Dermis microvascular lymphatic vessel endothelial cell (primary cell): ENCODE measurements at places on chromosomes 2 and 18. TPM values are rescaled to one million over a fixed set of nuclear protein-coding genes. Genes with fewer than 3 reads are reported as not detected.

The RSAD2 gene
- 0.25 and 0.39 TPM in 2 replicates for total RNA-seq

The ARHGEF4 gene
- 0.26 and 0.63 TPM in 2 replicates for total RNA-seq

The CDH20 gene
- not detected in 2 replicates for total RNA-seq

The SERPINB11 gene
- total RNA-seq: not detected in 2 replicates

The TRIM43 gene
- total RNA-seq: not detected in 2 replicates

The PPP1R1C gene
- 0.13 and 0.89 TPM in 2 replicates for total RNA-seq

The TBC1D8 gene
- 62.4 and 120 TPM in 2 replicates for total RNA-seq

The SCG2 gene
- total RNA-seq: not detected in 2 replicates

The POMC gene
- total RNA-seq: 0.13 and 0.63 TPM in 2 replicates

The LRRTM4 gene
- not detected in 2 replicates for total RNA-seq

The CYP1B1 gene
- total RNA-seq: 0.13 and 1.0 TPM in 2 replicates

The LINC00305 gene
- total RNA-seq: not detected in 2 replicates

The SNED1 gene
- 8.6 and 25.3 TPM in 2 replicates for total RNA-seq

The ESPNL gene
- total RNA-seq: not detected in 2 replicates

The ALK gene
- total RNA-seq: not detected in 2 replicates

The ALPP gene
- total RNA-seq: not detected in 2 replicates

The STPG4 gene
- total RNA-seq: under 0.01 TPM in 1 of 2 replicates, not detected in the other

The TMEM178A gene
- total RNA-seq: 0.25 TPM in 1 of 2 replicates, not detected in the other

The WDSUB1 gene
- total RNA-seq: 3.7 and 7.1 TPM in 2 replicates

The ME2 gene
- 26.3 and 33.1 TPM in 2 replicates for total RNA-seq

The TRAPPC12 gene
- total RNA-seq: 27.0 and 35.3 TPM in 2 replicates

The RTKN gene
- total RNA-seq: 18.0 and 32.9 TPM in 2 replicates

The SNORC gene
- total RNA-seq: 0.13 TPM in 2 replicates

The EIF2AK3 gene
- total RNA-seq: 10.8 and 12.4 TPM in 2 replicates

The CFC1 gene
- total RNA-seq: not detected in 2 replicates

The EPB41L3 gene
- total RNA-seq: 4.5 and 10.0 TPM in 2 replicates

The EIF5B gene
- total RNA-seq: 16.7 and 22.6 TPM in 2 replicates

The ACVR1C gene
- under 0.01 TPM in 2 replicates for total RNA-seq

The SCN2A gene
- total RNA-seq: under 0.01 TPM in 2 replicates

The IL37 gene
- total RNA-seq: not detected in 2 replicates
